ENCODE measurements at places on chromosomes 11 and 22.
A peak's percentile ranks its signal among the peaks of the same experiment; 100 is the strongest.

DNA sequence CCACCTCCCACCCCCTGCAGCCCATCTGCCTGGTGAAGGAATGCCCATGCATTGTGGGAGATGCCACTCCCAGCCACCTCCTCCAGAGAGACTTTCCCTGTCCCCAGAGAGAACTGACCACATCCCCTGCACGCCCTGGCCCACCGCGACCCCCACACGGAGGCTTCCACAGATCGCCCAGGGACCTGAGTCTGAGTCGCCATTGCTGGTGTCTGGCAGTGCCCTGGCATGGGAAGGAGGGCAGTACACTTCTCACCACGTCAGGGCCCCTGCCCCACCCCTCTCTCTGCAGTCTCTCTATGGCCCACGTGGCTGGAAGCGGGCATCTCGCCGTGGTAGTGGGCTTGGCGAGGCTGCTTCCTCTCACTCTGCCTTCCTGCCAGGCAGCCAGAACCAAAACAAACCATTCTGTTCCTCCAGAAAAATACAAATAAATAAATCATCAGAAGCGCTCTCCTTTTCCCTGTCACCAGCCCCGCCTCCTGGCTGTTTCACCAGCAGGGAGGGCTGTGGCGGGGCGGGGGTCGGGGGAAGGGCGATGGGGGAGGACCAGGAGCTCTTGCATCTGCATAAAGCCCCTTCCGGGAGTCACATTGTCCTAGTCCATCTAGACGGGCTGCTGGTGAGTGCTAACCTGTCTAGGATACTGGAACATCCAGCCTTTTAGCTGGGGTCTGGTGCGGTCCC is 20.9 kb downstream of the SHISAL1 start:
- DNase-seq = no peak

GRCh38 chr11:78299000-78299710 is 110.4 kb downstream of the USP35 start:
- DNase-seq = no peak

DNA sequence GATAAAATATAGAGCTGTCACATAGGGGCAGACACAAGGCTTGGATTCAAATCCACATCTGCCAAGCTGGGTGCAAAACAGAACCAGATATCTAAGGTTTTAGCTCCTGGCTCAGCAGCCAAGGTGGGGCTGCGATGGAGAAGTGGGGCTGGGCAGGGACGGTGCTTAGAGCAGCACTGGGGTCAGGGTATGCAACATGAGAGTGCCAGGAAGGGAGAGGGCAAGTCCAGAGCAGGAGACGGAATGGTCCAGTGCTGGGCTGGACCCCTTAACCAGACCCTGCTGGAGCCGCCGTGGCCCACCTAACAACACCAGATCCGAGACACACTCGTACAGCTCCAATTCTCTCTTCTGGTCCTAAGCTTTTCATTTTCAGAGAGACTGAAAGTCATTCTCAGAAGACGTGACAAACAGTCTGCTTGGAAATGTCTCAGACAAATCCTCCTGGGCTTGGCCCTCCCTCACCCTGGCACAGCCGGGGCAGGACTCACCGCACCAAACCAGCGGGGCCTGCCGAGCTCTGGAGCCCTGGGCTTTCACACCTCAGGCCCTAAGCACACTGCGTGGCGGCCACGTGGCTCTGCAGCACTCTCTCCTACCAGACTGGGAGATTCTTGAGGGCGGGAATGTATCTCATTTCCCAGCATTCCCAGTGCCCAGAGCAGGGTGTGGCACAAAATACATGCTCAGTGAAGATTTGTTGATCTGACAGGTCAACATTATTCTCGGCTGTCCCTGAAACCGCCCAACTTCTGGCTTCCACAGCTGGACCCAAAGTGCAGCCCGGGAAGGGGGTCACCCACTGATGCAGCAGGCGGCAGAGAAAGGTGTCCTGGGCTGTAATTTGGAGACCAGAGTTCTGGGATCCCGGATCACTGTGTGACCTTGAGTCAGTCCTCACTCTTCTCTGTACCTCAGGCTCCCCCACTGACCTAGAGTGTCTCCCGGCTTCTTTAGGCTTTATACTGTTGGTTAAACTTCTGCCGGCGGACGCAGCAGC is 11.6 kb downstream of the LRRC32 start:
- DNase-seq = no peak

GRCh38 chr22:37356922-37357321 is 70.4 kb downstream of the ELFN2 start:
- DNase-seq = no peak

GRCh38 chr11:100625041-100625440 is 62.0 kb upstream of the ARHGAP42 start:
- no peak for DNase-seq

DNA sequence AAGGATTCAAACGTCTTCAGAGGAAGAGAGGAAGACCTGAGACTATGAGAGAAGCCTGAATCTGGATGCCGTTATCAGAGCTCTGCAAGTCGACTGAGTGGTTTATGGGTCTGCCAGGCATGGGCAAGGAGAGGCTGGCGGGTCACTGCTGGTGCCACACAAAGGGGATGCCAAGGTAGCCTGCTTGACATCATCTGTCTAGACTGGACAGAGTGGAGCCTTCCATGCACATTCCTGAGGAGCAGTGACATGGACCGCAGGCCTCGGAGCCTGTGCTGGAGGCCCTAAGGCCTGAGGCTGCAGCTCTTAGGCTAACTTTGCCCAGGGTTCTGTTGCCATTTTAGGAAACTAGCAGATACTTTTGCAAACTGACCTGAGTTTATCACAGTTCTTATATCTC is 127.4 kb downstream of the WT1 start:
- DNase-seq = no peak

GRCh38 chr11:70246196-70246595 is 24.3 kb upstream of the PPFIA1 start:
- no peak for DNase-seq

- DNase-seq = no peak
Measured at GRCh38 chr11:91023731-91024130, 800.9 kb upstream of the CHORDC1 start.

GRCh38 chr11:45303316-45303715 is 17.2 kb upstream of the SYT13 start:
- DNase-seq = no peak

DNA sequence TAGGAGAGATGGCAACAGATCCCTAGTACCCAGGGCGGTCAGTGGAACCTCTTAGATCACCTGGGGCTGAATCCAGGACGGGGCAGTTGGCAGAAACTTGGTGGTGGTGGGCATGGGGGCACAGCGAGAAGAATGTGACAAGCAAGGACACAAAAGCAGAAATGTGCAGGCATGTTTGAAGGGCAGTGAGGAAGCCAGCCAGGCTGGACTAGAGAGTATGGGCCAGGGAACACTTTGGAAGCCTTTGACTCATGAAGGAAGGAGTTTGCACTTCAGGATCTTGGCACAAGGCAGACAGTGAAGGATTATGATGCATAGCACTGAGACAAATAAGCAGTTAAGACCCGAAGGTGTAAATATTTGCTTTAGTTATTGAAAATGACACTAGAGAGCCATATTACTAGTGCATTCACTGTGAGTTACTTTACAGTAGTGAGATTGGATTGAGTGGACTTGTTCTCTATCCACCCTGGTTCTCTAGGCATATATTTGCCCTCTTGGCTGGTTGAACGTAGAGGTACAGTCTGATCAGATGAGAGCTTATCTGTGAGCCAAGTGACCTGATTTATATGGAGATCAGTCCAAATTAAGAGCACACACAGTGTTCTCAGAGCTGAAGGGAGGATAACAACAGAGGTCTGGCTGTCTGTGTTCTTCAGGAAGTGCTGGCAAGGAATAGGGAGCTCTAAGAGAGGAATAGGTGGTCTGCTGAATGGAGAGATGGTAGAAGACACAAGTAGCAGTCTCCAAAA is 210.4 kb downstream of the SNX19 start:
- no peak for DNase-seq

DNA sequence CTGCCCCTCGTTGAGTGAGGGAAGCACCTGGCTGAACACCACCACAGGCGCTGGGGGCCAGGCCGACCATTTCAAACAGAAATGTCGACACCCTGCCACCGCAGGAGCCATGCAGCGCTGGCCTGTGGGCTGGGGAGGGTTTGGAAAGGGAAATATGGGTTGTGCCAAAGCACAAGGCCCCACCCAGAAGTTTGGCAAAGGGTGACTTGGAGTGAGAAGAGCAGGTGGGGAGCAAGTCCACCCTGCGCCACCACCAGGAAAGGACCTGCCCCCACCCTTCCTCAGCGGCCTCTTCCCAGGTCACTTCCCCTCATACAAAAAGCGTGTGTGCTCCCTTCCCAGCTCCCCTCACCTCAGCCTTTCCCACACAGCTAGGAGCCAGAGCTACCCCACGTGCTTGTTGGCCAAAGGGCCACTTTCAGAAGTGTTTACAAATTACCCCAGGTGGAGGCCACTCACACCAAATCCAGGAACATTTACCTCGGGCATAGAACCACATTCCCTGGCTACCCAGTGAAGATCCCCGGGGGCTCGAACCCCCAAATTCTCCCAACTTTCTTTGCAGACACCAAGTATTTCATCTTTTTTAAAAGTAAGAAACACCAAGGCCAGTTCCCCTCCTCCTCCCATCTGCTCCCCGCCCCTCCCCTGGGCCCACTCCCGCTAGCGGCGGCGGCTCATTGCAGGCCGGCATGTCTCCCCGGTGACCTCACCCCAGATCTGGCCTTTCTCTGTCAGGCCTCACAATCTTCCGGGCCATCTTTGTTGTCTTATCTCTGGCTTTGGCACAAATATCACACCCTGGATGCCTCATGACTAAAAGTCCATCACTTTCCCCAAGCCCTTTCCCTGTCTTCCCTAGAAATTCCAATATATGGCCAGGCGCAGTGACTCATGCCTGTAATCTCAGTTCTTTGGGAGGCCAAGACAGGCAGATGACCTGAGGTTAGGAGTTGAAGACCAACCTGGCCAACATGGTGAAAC is 20.5 kb upstream of the SCGB1A1 start:
- DNase-seq = no peak

GRCh38 chr22:35299217-35299672 is 449 bp upstream of the TOM1 start:
- peak; percentile 16 for DNase-seq

- no peak for DNase-seq
Measured at GRCh38 chr11:46639197-46639839, 22.0 kb downstream of the ATG13 start.

DNA sequence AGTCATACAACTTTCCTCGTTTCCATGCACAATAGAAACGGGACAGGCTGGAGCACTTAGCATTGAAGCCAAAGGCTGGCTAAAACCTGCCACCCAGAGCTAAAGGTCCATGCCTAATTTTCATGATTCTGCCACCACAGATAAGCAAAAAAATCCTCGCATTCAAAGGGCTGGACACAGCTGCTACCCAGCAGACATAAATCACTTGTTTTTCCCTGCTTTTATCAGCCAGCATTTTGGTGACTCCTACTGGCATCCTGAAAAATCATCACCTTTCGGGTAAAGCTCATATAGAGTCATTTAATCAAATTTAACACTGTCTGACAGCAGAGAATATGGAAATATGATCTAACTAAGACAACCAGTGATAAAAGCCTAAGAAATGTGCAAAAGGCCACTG is 37.9 kb downstream of the ALG9 start:
- peak; percentile 37 for DNase-seq

GRCh38 chr22:37383341-37383740 is 43.9 kb downstream of the ELFN2 start:
- no peak for DNase-seq

DNA sequence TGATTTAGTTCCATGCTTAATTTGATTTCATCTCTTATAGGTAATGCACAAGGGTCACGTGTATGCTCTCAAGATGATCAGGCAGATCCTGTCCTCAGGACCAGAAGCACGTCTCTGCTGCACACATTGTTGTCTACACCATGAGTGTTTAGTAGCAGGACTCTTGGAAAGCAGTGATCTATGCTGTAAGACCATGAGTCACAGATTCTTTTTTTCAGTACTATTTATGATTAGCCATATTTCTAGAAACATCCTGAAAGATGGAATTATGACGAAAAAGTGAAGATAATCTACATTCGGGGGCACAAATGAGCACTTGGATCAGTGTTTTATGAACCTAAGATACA is 29.6 kb downstream of the ZBED4 start:
- no peak for DNase-seq

DNA sequence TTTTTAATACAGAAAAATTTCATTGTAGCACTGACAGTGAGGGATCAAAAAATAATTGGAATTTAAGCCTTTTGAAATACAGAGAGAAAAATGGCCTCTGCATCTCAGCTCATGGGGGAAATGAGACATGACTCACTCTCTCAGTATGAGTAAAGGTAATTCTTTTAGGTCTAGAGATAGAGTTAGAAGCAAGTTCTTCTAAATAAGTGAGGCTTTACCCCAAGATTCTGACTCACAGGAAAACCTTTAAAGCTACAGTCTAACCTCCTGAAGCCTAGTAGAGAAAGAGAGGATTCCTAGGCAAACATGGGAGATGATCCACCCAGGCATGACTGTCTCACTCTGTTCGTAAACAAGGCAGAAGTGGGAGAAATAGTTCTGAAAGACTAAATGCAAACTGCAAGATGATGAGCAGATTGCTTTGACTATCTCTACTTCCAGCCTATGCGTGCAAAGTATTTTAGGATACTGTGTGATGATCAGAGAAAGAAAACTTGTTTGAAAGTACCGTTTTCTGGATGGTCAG is 1003.3 kb upstream of the CCDC90B start:
- no peak for DNase-seq

- no peak for DNase-seq
Measured at GRCh38 chr22:42892156-42892555, 35.1 kb upstream of the ARFGAP3 start.

DNA sequence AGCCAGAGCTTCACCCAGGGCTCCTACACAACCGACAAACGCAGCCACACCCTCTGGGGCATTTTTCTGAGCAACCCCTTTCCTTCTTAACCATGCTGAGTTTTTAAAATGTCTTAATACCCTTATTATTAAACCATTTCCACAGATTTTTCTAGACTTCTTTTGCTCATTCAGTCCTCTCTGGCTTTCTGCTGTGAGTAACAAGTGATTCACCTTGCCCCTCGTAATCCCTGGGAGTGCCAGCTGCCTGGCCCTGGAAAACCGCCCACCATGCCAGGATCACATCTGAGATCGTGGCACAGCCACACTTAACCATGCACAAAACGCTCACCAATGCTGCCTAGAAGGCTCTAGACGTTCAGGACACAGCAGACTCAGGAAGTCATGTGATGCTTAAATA is 25.4 kb downstream of the YPEL1 start:
- DNase-seq = no peak

DNA sequence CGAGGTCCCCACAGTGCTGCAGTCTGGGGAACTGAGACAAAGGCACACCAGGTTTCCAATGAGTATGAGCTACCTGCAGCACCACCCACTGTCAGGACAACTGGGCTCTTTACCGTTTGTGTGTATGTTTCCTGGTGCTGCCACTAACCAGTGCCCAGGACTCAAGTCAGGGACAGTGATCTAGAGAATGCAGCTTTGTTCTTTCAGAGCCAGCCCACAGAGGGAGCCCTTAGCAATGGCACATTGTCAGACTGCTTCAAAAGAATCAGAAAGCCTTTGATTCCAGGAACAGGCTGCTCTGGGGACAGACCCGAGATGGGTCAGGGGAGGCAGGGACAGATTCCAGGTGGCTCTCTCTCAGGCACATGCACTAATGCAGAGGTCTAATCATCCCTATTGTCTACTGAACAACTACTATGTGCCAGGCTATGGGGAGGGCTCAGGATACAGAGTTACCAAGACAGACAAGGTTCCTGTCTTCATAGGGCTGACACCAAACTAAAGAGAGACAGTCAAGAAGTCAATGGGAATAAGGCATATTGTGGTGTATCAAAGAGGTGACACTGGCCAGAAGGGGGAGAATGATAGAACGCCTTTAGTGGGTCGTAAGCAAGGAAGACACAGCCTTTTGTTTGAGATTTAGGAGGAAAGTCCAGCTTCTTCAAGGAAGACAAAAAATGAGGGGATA is 103.7 kb downstream of the VPREB1 start:
- DNase-seq = no peak
